Kidney glomerular epithelial cell (primary cell): ENCODE measurements at places on chromosomes 16 and 17.
A peak's percentile ranks its signal among the peaks of the same experiment; 100 is the strongest.

DNA sequence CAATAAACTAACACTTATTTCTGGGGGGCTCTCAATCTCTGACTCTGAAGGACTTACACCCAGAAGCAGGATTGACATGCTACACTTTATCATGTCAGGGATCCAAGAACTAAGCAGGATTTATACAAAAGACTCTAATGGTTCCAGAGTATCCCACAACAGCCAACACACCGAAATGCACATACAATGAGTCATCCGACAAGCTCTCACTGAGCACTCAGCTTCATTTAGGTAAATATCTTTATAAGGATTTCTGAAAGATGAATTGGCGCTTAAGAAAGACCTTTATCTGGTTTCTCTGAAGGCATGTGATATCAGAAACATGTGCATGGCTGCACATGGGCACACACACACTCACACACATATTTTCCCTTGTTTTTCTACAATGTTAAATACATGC, 77.2 kb downstream of the TOX3 start:
- peak; percentile 22 for DNase-seq

- DNase-seq: no peak
Observed at GRCh38 chr17:337866-338265, 14.7 kb downstream of the RPH3AL start.

GRCh38 chr17:38657824-38658740, 16.7 kb downstream of the EPOP start:
- no peak for DNase-seq

DNA sequence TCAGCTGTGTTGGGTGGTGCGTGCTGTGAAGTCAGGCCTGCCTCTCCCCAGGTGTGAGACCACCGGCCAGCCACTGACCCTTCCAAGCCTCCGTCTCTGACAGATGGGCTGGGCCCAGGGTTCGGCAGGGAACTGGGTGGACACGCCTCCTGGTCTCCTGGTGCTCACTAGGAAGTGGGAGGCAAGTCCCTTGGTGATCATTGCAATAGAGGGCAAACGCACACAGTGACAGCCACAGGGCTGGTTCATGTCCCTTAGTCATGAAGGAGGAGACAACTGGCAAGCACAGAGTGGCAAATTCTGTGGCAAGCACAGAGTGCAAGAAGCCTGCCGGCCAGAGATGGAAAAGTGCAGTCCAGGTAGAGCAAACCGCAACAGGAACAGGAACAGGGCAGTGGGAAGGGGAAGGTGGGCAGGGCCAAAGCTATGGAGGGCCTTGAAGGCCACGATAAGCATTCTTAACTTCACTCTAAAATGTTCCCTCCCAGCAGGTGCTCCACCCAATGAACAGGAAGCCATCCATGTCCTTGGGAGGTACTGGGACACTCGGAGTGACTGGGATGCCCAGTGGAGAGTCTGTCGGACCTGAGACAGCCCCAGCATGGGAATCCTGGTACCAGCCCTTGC, 21.9 kb downstream of the USP7 start:
- DNase-seq: no peak

DNA sequence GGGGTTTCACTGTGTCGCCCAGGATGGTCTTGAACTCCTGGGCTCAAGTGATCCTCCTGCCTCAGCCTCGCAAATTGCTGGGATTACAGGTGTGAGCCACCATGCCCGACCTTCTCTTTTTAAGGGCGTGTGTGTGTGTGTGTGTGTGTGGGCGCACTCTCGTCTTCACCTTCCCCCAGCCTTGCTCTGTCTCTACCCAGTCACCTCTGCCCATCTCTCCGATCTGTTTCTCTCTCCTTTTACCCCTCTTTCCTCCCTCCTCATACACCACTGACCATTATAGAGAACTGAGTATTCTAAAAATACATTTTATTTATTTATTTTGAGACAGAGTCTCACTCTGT, 3.9 kb downstream of the STH start:
- DNase-seq: no peak
